ENCODE measurements at places on chromosomes 3 and 15.

- DNase-seq: no peak
Observed at GRCh38 chr3:104632521-104632920, 734.2 kb upstream of the ALCAM start.

- no peak for DNase-seq
Observed at GRCh38 chr3:22735373-22735772, 467.8 kb upstream of the UBE2E2 start.

DNA sequence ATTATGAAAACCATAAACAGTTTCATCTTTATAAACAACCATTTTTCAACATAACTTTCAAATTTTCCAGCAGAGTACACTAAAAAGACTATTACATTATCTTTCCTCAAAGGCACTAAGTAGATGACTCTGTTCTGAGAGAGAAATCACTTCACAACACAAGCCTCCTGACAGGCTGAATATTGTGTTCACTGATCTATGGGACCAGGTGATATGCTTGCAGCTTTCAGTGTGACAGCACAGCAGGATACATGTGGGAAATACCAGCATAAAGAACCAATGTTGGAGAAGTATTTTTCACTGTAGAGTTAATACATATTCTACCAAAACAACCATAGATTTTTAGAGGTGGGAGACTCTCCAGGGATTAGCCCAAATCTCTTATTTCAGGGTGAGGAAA lies 350.6 kb downstream of the PLCL2 start:
- no peak for DNase-seq

GRCh38 chr3:41985018-41985417 lies 23.1 kb upstream of the ULK4 start:
- no peak for DNase-seq

DNA sequence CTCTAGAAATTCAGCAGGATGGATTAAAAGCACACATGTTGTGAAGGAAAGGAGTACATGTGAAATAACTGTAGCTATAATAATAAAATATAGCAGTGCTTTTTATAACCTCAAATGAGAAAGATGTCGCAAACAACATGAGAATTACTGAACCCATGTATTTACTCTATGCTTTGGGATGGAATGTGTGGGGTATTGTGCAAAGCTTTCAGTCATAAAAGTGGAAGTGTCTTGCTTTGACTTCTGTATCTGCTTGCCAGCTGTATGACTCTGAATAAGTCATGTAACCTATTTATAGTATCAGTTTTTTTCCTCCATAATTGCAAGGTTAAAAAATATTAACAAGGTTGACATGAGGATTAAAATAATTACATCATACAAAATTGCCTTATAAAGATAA lies 519.3 kb upstream of the CADM2 start:
- no peak for DNase-seq

GRCh38 chr15:91222052-91222451 lies 122.0 kb downstream of the SV2B start:
- no peak for DNase-seq

GRCh38 chr15:87394676-87395075 lies 861.9 kb downstream of the NTRK3 start:
- no peak for DNase-seq

DNA sequence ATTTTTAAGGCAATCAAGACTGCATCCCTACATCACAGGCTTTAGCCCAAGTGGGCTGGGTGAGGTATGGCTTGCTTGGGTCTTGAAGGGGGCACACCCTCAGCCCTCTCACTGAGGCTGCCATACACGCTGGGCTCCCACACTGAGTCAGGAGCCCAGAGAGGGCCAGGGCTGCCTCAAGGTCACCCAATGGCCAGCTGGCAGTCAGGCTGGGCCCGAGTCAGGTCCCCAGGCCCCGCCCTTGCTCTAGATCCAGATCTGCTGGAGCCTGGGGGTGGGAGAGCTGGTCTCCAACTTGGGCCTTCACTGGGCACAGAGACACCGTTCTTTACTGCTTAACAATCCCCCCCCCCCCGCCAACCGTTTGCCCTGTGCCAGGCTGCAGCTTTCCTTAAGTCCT lies 88.1 kb downstream of the IQSEC1 start:
- no peak for DNase-seq

DNA sequence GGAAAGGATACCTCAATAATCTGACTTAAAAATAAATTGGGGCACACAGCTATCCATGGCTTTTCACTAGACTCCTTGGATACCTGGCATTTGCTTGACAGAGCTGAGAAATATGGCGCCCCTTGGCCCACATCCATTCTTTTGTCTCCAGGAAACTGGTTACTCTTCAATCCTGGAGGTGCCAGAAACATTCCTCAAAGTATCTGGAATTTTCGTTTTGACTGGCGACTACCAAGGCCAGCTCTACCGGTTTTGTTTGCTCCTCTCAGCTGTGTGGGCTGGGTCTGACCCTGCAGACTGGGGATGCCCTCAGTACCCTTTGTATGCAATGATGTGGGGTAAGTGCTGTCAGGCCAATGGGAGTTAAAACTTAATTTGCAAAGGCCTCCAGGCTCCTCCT lies 27.0 kb downstream of the KATNBL1 start:
- no peak for DNase-seq

GRCh38 chr3:37504583-37505357 lies 330.4 kb upstream of the LRRFIP2 start:
- DNase-seq: peak; percentile 23
